ENCODE measurements at places on chromosomes 5 and 9.

DNA sequence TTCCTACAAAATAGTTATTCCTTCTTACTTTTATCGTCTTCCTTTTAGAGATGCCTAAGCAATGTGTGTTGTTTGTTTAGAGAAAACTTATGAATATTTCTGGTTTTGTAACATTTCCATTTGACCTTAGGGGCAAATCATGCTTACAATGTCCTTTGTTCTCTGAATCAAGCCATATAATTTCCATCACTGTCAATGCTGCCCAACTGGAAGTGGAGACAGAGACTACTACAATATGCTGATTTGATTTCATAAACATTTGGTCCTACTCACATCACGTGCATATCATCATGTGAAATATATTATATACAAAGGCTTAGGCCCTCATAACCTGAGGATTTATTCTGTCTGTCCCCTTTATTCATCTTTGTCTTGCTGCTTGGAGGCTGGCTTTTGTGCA, 183.2 kb upstream of the CD180 start:
- no peak for DNase-seq

GRCh38 chr5:82275216-82275664, 2.9 kb downstream of the RPS23 start:
- DNase-seq: no peak

GRCh38 chr5:78221964-78222451, 72.5 kb downstream of the AP3B1 start:
- DNase-seq: no peak

GRCh38 chr5:56763711-56764466, 51.5 kb upstream of the MAP3K1 start:
- DNase-seq: no peak

DNA sequence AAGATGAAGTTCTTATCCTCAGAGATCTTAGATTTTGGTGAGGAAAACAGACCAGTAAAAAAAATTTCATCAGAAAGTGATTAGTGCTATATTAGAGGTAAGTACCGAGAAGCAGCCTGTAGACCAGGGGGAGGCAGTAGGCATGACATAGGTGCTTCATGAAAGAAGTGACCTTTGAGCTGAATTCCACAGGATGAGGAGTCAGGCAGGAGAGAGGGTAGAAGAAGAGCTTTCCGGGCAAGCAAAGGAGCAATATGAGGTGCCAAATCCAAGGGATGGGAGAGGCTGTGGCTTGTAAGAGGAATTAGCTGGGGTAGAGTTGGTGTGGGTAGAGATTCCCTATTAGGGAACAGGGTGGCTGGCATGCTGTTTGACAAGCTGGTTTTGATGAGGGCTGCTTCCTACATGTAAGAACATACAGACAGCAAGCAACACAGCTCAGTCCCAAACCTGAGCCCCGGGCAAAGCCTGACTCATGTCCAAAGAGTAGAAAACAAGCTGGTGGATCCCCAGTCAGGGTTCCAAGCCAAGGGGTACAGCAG, 48.4 kb upstream of the PWWP2A start:
- DNase-seq: no peak

GRCh38 chr5:41232797-41233196, 19.5 kb upstream of the C6 start:
- no peak for DNase-seq

DNA sequence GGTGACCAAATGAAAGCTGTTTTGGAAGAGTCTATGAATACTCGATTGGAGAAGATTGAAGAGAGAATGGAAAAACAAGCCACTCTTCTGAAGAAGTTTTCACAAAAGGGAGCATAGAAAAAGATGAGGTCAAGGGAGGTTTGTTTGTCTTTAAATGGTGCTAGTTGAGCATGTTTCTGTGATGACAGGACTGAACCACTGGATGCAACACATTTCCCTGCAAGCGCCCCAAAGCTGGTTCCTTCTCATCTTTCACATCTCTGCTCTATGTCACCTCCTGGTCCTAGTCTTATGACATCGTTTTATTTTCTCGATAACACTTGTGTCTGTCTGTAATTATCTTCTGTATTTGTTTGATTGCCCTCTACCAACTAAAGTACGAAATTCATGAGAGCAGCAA, 3.8 kb upstream of the CCDC192 start:
- DNase-seq: no peak

All from cortex of kidney (tissue), 1 donor.